ENCODE measurements at places on chromosomes 5 and 9.

DNA sequence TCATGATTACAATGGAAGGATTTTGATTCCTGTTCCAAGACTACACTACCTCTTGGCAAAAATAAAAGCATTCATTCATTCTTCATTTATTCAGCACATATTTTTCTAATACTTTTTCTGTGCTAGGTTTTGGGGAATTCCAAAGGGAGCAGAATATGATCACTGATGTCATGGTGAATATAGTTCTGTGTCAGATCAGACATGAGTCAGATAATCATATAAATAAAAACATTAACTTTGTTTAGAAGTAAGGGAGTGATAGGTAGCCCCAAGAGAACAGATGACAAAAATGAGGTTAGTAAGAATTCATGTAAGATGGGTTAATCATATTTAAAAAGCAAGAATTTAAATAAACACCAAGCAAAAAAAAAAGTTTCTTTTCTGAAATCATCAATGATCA is 94.1 kb upstream of the RANBP6 start:
- no peak for DNase-seq

- DNase-seq = no peak
These were observed 19.4 kb upstream of the FCN1 start for GRCh38 chr9:134937164-134937555.

- no peak for DNase-seq
These were observed 303.2 kb downstream of the PRR16 start for GRCh38 chr5:120767178-120767820.

- no peak for DNase-seq
These were observed 138.7 kb downstream of the DRD1 start for GRCh38 chr5:175305251-175305650.

- no peak for DNase-seq
These were observed 14.1 kb downstream of the LCN10 start for GRCh38 chr9:136728548-136729123.

GRCh38 chr9:38039090-38039906 is 29.7 kb downstream of the SHB start:
- DNase-seq = no peak

- DNase-seq = no peak
These were observed 446.2 kb downstream of the SEMA5A start for GRCh38 chr5:9099689-9100088.

DNA sequence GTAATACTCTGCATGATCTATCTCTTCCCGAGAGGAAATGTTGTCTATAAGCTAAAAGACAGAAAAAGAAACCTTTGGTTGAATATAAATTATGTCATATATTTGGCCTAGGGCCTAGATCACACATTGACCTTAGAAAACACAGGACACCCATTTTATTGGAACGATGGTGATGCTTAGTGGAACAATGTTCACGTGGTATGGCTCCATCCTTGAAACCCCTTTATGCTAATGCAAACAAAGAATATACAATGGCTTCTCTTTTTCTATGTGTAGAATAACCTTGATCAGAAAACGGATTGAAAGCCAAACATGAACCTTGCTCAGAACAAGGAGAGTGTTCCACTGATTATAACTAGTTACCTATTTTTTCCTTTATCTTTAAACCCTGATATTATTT is 24.5 kb downstream of the MRPS27 start:
- DNase-seq = no peak

- no peak for DNase-seq
These were observed 101.7 kb downstream of the CDH18 start for GRCh38 chr5:19886123-19886917.

All from thoracic aorta (tissue), 2 donors.